ENCODE measurements at places on chromosomes 5 and 9.

DNA sequence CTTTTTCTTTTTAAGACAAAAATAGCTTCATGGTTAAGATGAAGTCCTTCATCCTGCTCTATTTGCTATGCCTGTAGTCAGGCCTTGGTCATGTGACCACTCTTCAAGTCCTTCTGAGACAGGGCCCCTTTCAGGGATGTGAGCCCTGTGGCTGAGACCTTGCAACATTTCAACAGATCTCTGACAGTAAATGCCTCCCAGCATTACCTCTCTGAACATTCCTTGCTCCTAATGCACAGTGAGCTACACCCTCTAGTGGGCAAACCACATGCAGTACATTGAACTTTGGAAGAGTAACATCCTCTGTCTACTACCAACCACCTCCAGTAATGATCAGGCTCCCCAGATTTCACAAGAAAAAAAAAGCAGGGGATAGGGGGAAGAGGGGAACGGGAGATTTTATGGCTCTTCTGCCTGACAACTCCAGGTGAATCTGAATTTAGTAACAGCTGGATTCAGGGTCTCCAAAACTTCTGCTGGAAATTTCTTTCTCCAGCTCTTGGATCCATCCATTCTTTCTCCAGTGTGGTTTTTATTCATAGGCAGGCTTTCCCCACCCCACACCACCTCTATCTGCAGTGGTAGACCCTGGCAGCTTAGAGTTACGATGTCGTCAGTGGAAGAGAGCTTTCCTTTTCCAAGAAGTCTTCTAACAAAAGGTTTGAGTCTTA is 8.9 kb upstream of the FBXO38 start:
- DNase-seq = no peak

- DNase-seq = no peak
Observed at GRCh38 chr9:35619800-35620158, 1.6 kb upstream of the CD72 start.

- no peak for DNase-seq
Observed at GRCh38 chr5:164255598-164256213, 750.3 kb downstream of the MAT2B start.

- DNase-seq = no peak
Observed at GRCh38 chr5:100519075-100519474, 16.1 kb upstream of the FAM174A start.

DNA sequence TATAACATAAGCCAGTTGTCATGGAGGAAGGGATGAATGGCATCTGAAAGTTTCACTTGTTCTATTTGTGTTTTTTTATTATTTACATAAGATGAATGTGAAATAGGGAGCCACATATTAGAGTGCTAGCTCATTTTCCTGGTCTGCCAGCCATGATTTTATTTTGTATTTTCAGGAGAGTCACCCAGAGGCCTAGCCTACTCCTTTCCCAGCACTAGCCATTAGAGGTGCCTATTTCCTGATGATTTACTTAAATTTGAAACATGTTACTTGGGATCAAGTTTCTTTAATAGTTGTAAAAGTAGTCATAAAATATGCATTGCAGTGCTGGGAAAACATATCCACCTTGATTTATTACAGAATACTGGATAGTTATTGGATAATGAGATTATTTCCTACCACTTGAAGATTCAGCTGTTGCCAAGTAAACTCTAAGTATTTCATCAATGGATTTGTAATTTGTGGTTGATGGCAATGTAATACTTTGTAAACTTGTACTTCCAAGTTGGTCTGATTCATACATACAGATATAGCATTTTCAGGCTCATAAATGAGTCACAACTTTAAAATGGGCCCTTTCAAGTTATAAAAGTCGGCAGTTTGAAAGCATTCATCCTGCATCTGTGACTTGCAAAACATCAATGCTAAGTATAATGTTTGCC is 50.8 kb downstream of the KCNN2 start:
- no peak for DNase-seq

DNA sequence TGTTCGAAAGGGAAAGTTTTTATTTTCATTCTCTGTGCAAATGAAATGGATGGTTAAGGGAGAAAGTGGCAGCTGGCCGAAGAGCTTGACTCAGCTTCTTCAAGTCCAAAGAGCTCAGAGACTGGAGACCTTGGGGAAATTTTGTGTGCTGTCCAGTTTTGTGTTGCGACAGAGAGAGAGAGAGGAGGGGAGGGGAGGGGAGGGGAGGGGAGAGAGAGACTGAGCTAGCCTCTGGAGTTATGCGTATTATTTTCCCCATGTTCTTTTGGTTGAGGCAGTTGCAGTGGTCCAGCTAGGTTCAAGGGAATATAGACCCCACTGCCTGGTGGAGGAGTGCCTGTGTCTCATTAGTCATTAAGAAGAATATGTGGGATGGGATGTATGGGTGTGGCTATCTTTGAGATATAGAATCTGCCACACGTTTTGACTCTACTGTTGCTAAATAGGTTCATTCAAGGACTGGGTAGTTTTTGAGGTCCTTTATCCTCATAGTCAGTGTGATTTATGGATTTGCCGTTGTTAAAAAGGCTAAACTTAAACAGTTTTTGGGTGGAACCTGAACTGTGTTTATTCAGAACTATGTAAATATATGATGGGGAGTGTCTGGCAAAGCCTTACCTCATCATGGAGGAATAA is 69.7 kb downstream of the ARHGAP26 start:
- DNase-seq = no peak

DNA sequence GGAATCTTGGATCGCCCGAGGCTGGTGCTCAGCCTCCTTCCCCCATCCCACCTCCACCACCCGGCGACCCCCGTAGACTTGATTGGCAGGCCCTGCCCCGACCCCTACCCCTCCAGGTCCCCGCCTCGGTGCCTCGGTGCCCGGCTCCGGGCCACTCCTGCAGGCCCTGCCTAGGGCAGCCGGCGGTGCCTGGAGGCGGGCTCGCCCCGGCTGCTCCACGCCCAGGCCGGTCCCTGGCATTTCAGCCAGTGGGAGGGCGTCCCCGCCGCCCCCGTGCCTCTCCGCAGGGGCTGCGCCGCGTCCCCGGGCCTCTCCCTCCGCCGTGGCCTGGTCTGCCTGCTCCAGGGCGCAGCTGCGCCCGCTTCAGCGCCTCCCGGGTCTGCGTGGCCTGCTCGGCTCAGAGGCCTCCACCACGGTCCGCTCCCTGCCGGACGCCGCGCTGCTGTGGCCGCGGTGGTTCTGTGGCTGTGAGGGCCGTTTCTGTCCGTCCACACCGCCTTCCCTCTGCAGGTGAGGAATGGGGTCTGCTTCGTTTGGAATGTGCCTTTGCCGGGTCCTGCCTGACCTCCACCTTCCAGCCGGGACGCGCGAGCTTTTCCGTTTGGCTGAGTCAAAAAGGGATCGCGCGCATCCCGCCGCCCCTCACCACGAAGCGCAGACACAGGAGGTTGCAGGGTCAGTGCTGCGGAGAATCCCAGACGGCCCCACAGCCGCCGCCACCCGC is 48.3 kb upstream of the IRX4 start:
- no peak for DNase-seq

GRCh38 chr5:94885931-94886330 is 267.5 kb downstream of the SLF1 start:
- DNase-seq = no peak

DNA sequence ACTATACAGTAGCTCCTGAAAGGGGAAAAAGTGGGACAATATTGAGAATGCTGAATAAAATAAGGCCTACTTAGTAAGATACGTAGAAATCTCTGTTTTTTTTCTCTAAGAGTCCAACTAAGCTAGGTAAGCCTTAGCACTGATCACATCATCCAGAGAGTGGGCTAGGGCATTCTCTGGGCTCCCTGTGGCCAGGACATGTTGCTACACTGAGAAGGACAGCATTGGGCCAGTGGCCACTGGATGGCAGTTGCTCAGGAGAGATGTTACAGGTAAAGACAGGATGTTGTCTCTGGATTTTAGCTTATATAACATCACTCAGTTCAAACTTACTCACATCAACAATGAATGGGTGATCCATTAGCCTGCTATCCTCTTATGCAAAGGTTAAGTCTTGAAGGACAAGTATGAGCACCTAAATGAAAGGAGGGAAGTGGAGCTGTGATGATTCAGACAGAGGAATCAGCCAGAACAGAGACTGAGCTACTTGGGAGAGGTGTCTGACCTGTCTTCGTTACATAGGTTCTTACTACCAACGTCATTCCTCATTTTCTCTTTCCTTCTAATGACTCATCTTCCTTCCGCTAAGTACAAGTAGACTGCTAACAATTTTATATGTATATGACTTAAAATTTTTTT is 226.6 kb upstream of the ADCY2 start:
- DNase-seq = no peak

DNA sequence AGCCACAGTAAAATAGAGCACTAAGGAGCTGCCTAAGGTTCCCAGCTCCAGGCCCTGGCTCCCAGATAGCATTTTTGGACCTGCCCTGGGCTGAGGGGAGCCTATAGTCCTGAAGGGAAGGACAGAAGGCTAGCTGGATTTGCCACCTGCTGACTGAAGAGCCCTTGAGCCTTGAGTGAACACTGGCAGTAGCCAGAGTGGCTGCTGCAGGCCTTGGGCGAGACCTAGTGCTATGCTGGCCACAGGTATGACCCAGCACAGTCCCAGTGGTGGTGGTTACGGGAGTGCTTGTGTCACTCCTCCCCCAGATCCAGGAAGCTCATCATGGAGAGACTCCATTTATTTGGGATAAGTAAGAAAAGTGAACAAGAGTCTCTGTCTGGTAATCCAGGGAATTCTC is 10.3 kb upstream of the STX17 start:
- no peak for DNase-seq
